Head of caudate nucleus (tissue), 42 donors: ENCODE measurements at places on chromosomes 12 and 14.

GRCh38 chr12:15387772-15388171 lies 65.5 kb downstream of the PTPRO start:
- DNase-seq, result no peak

GRCh38 chr12:91722072-91722471 lies 423.6 kb downstream of the BTG1 start:
- no peak for DNase-seq

DNA sequence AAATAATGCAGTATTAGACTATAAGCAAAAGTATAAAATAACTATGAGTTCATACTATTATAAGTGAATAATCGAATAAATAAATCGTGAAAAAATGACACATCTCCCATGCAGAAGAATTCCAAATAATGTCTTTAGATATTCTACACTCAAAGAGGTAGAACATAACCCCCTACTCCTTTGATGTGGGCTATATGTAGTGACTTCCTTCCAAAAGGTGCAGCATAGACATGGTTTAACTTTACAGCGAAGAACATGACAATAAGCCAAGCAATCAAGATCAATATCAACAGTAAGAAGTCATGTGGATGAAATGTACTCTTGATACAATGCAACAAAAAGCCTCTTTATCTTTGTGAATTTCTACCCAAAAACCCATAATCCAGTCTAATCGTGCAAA lies 46.0 kb upstream of the HIF1A start:
- no peak for DNase-seq

- no peak for DNase-seq
Measured at GRCh38 chr14:94174604-94175010, 485 bp downstream of the PPP4R4 start.

GRCh38 chr12:109387425-109388166 lies 39.9 kb downstream of the MYO1H start:
- DNase-seq, result no peak

DNA sequence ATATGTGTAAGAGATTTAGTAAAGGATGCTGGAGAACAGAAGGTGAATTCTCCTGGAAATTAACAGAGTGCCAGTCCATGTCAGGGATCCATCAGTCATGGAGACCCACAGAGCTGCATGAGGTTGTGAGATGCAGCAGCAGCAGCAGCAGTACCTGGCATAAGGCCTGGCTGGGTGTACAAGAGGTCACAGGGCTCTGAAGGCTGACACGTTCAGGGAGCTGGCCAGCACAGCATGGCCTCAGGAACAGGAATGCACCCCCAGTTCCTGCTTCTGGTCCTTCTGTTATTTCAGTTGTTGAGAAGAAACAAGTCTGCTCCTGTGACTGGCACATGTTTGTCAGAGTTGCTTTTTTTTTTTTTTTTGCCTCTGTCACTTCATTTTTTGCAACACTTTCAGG lies 210.8 kb downstream of the CNTN1 start:
- no peak for DNase-seq

DNA sequence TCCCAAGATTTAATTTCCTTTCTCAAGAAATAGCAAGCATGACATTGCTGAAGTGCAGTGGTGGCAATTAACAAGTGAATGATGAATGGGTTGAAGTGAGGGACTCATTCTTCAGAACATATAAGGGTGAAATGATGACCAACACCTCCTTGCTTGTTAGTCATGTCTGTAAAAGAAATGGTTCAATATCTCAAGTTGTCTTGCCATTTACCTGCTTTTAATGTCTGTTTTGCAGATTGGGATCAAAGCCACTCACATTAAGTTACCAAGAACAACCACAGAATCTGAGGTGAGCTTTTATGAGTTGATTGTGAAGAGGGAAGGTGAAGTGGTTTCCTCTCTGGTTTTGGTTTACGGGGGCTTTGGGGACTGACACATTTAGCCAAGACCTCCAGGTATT lies 24.1 kb downstream of the MTHFD1 start:
- no peak for DNase-seq

DNA sequence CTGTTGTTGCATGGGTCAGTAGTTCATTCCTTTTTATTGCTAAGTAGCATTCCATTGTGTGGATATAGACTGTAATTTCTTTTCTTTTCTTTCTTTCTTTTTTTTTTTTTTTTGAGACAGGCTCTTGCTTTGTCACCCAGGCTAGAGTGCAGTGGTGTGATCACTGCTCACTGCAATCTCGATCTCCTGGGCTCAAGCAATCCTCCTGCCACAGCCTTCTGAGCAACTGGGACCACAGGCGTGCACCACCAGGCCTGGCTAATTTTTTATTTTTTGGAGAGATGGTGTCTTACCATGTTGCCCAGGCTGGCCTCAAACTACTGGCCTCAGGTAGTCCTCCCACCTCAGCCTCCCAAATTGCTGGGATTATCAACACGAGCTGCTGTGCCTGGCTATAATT lies 5.2 kb downstream of the ATP6V0A2 start:
- no peak for DNase-seq

DNA sequence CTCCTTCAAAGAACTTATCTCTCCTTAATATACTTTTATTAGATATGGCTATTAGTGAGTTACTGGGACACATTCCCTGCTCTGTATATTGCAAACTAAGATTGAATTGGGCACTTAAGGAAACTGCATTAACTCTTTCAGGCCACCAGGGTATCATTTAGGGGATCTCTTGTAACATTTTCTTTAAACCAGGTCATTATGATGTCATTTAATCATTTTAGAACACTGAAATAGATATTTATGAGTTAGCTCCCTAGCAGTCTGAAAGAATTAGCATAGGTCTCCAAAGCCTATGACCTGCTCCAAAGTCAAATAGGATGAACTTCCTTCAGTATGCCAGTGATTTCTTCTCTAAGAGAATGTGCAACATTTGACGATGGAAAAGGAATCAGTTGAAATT lies 506.9 kb downstream of the FOXG1 start:
- no peak for DNase-seq

- DNase-seq, result no peak
Measured at GRCh38 chr12:58882826-58883225, 37.5 kb downstream of the LRIG3 start.

GRCh38 chr12:48164451-48164850 lies 7.1 kb upstream of the ASB8 start:
- no peak for DNase-seq

GRCh38 chr14:91335191-91336092 lies 82.2 kb downstream of the CCDC88C start:
- no peak for DNase-seq

DNA sequence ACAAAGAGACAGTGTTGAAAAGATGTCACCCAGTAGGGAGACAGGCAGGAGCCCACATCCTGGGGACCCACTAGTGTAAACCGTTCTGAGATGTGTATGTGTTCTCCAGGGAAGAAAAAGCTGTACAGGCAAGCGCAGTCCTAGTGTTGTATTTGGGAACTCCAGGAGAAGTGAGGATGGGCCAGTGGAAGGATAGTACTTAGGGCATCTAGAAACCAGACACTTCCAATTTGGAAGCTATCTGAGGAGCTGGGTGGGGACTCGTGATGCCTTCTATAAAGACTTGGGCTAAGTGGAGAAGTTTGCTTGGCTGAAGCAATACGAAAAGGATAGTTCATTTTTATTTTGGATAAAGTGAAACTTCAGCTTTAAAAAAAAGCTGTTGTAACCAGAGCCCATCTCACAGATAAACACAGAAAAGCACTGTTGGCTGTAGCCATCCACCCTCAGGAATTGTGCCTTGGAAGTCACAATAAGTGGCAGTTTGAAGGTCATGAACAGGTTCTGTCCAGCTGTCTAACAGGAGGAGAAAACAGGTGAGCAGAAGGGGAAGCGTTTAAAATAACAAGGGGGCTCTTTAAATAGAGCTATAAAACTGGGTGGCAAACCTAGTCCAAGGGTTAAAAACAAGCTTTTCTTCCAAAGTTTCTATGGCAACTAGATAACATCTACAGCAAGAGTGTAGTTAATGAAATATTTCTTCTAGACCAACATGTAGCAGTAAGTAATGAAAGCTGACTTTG lies 108.0 kb upstream of the ARHGAP5 start:
- no peak for DNase-seq

DNA sequence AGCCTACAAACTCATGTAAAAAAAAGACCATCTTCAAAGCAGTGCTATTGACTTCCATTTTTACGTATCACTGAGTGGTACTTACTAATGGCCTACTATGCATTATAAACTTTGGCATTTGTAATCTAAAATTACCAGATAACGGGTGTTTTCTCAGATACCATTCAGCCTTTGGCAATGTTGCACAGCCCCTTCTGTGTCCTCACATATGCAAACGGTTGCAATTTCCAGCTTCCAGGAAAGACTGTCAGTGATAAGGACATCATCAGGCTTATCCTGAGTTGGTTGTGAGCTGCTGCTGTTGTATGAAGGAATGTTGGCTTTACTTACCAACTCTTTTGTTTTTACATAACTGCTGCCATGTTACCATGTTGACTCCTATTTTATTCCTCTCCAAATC lies 1.6 kb upstream of the SLC6A13 start:
- no peak for DNase-seq

DNA sequence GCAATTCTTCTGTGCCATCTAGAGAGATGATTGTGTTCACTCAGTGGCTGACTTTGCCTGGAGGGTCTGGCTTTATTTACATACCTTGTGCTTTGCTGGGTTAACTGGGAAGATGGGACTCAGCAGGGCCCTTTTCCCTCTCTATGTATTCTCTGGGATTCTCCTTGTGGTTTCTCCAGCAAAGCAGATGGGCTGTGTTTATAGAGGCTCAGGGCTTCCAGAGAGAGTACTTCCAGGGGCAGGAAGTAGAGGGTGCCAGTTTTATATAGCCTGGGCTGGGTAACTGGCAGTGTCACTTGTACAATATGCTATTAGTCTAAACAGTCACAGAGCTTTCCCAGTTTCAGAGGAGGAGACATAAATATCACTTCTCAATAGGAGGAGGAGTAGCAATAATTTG lies 509.9 kb downstream of the DIO2 start:
- no peak for DNase-seq

GRCh38 chr14:73817020-73817655 lies 34.5 kb upstream of the PTGR2 start:
- no peak for DNase-seq

DNA sequence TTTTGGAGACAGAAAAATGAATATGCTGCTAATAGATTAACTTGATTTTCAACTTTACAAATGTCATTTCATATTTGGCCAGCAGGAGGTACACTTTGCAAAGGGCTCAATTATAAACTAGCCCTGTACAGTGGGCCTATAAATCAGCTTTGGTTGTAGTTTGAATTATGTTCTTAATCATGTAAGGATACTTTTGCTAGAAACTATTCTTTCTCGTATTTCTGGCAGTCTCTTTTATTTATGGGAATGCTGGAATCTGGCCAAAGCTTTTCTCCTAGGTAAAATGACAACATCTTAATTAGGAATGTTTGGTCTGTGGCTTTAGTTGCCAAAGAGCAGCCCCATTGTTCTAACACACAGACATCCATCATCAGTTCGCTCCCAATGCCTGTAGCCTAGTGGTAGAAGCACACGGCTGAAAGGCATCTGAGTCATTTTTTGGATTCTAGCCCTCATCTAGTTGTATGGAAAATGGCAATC lies 1322.3 kb upstream of the SEL1L start:
- DNase-seq, result no peak
